GM23248 (cell line): ENCODE measurements at places on chromosomes 5 and 9. TPM values are rescaled to one million over a fixed set of nuclear protein-coding genes. Genes with fewer than 3 reads are reported as not detected.

Gene MYMK
- not detected in 2 replicates for total RNA-seq

Gene LCN12
- not detected in 2 replicates for total RNA-seq

Gene SPDL1
- 123 and 215 TPM in 2 replicates for total RNA-seq

Gene SV2C
- total RNA-seq = not detected in 2 replicates

Gene SOX30
- total RNA-seq = not detected in 2 replicates

Gene CDX1
- not detected in 2 replicates for total RNA-seq

Gene GRK6
- 17.3 and 30.4 TPM in 2 replicates for total RNA-seq

Gene PRR7
- total RNA-seq = 23.9 and 24.8 TPM in 2 replicates

GRCh38 chr9:19771446-19771845 lies 17.4 kb downstream of the SLC24A2 start:
- no peaks in the 10 kb centered on the region for H3K36me3 ChIP-seq
- H3K4me3 ChIP-seq = no peak overlapping the region
- H3K27me3 ChIP-seq = no peaks in the 10 kb centered on the region

DNA sequence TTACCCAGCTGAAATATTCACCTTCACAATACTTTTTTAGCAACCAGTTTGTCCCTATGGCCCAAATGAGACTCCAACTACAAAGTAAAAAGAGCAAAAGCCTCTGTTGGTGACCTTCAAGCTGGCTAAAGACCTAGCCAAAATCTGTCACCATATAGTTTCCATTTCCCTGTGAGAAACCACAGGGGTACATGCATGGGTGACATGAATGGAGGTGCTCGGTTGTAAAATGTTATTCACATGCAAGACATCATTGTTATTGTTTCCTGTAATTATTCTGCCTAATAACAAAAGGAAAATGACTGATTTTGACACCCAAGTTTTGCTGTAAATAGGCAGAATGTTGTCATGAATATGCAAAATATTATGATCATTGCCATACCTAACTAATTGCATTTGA lies 285.3 kb downstream of the ZNF608 start:
- no peak overlapping the region for H3K4me3 ChIP-seq
- no peaks in the 10 kb centered on the region for H3K4me1 ChIP-seq

GRCh38 chr9:18167733-18168132 lies 306.2 kb upstream of the ADAMTSL1 start:
- DNase-seq = no peak
- no peaks in the 10 kb centered on the region for H3K4me1 ChIP-seq
- peaks cover 12% of the 10 kb centered on the region; the same call in 1 of the 2 replicates for H3K27me3 ChIP-seq
- H3K36me3 ChIP-seq = no peaks in the 10 kb centered on the region
- no peak overlapping the region for H3K27ac ChIP-seq

GRCh38 chr9:136110082-136111061 lies 8.3 kb downstream of the TMEM250 start:
- H3K4me1 ChIP-seq = peaks cover 12% of the 10 kb centered on the region
- no peak overlapping the region for H3K27ac ChIP-seq
- H3K4me3 ChIP-seq = peak overlapping the region; percentile 50
- no peaks in the 10 kb centered on the region for H3K36me3 ChIP-seq
- H3K27me3 ChIP-seq = no peaks in the 10 kb centered on the region

DNA sequence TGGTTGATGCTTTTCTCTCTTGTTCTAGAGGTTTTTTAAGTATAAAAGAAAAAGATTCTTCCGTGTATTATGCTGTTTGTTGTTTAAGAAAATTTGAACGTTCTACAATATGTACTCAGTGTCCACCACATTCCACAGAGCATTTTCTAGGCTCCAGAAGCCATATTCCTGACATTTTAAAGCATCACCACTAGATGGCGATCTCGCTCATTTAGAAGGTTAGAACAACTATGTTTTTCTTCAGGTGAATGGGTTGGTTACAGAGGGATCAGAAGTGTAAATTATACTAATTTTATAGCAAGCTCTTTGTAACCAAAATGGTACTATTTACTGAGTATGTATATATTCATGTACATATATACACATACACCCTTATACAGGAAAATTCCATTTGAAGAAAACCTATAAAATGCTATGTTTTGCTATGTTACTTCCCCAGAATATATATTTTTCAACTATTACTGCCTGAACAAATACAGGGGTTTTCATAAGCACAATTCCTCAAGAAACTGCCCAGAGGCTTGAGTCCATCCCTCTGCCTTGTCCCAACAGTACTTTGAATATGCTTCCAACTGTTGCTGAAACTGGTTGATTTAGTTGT lies 284.3 kb downstream of the CCDC171 start:
- DNase-seq = peak; percentile 70
- H3K27ac ChIP-seq = no peak overlapping the region
- H3K27me3 ChIP-seq = no peaks in the 10 kb centered on the region
- H3K4me1 ChIP-seq = no peaks in the 10 kb centered on the region
- H3K4me3 ChIP-seq = no peak overlapping the region

GRCh38 chr5:126138281-126138931 lies 284.8 kb upstream of the GRAMD2B start:
- H3K27ac ChIP-seq = no peak overlapping the region; the same call in 1 of the 2 replicates
- no peaks in the 10 kb centered on the region for H3K36me3 ChIP-seq
- peak; percentile 74 for DNase-seq
- peak overlapping the region; percentile 35; the same call in 1 of the 2 replicates for H3K4me3 ChIP-seq
- H3K27me3 ChIP-seq = no peaks in the 10 kb centered on the region

GRCh38 chr5:176778921-176779465 lies 31.4 kb upstream of the UNC5A start:
- H3K36me3 ChIP-seq = no peaks in the 10 kb centered on the region
- no peak overlapping the region for H3K27ac ChIP-seq
- DNase-seq = no peak
- no peaks in the 10 kb centered on the region for H3K4me1 ChIP-seq
- peaks cover 29% of the 10 kb centered on the region for H3K27me3 ChIP-seq

- no peaks in the 10 kb centered on the region for H3K36me3 ChIP-seq
- peaks cover 37% of the 10 kb centered on the region for H3K4me1 ChIP-seq
- no peaks in the 10 kb centered on the region for H3K27me3 ChIP-seq
- H3K27ac ChIP-seq = peak overlapping the region; percentile 14; the same call in 1 of the 2 replicates
Observed at GRCh38 chr5:139058121-139058520, 140.0 kb downstream of the SIL1 start.

DNA sequence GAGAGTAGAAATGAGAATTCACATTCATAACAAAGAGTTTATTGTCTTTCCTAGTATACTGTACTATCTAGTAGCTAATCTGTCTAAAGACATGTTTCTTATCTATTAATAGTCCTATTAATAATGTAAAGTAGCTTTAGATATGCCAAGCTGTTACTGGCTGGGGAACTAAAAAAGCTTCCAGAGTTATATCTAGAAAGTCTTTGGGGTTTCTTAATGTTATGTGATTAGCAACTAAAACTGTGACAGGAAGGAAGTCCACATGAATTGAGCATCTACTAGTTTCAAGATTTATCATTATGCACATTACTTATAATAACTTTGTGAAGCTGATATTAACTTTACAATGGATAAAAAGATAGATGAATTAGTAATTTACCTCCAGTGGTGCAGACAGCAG lies 122.7 kb upstream of the CDKN2B start:
- no peak for DNase-seq
- H3K4me1 ChIP-seq = peaks cover 36% of the 10 kb centered on the region
- H3K36me3 ChIP-seq = no peaks in the 10 kb centered on the region
- no peak overlapping the region for H3K27ac ChIP-seq

- peaks cover 19% of the 10 kb centered on the region for H3K4me1 ChIP-seq
- no peak for DNase-seq
- no peak overlapping the region for H3K27ac ChIP-seq
- no peak overlapping the region for H3K4me3 ChIP-seq
- H3K27me3 ChIP-seq = no peaks in the 10 kb centered on the region
Observed at GRCh38 chr5:52740007-52740406, 47.7 kb upstream of the ITGA1 start.

DNA sequence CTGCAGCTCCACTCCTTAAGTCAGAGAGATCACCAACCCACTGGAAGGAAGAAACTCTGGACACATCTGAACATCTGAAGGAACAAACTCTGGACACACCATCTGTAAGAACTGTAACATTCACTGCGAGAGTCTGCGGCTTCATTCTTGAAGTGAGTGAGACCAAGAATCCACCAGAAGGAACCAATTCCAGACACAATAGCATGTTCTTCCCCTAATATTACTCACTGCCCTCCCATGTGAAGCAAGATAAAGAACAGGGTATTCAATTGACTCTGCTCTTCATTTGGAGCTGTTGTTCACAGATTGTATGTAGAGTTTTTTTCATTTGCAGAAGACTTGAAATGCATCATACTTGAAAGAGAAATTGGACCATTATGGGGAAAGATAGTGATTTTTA lies 10.8 kb downstream of the SAXO1 start:
- H3K4me1 ChIP-seq = no peaks in the 10 kb centered on the region
- H3K36me3 ChIP-seq = no peaks in the 10 kb centered on the region
- no peak overlapping the region for H3K27ac ChIP-seq

GRCh38 chr5:79576606-79577289 lies 35.5 kb upstream of the TENT2 start:
- no peaks in the 10 kb centered on the region for H3K36me3 ChIP-seq
- DNase-seq = no peak
- no peak overlapping the region for H3K27ac ChIP-seq
- H3K27me3 ChIP-seq = no peaks in the 10 kb centered on the region
- no peak overlapping the region for H3K4me3 ChIP-seq
- no peaks in the 10 kb centered on the region for H3K4me1 ChIP-seq

DNA sequence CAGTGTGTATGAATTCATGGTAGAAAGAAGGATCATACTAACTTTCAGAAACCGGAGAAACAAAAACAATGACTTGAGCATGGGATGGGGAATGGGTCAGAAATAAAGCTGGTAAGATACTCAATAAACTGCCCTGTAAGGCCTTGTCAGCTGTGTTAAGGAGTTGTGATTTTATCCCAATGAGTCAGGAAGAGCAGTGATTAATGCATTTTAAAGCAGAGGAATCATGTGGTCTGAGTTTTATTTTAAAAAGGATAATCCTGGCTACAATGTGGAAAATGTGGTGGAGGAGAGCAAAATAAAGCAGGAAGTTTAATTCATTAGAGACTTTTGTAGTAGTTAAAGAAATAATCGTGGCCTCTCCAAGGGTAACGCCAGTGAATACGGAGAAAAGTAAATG lies 28.7 kb downstream of the DHX29 start:
- peak; percentile 68 for DNase-seq
- peaks cover 70% of the 10 kb centered on the region for H3K36me3 ChIP-seq
- peaks cover 13% of the 10 kb centered on the region for H3K4me1 ChIP-seq
- peak overlapping the region; percentile 43 for H3K27ac ChIP-seq
- H3K4me3 ChIP-seq = no peak overlapping the region
- H3K27me3 ChIP-seq = no peaks in the 10 kb centered on the region

GRCh38 chr5:72468024-72468423 lies 39.2 kb downstream of the ZNF366 start:
- H3K4me1 ChIP-seq = peaks cover 53% of the 10 kb centered on the region
- DNase-seq = peak; percentile 78
- no peaks in the 10 kb centered on the region for H3K27me3 ChIP-seq
- no peaks in the 10 kb centered on the region for H3K36me3 ChIP-seq
- H3K27ac ChIP-seq = peak overlapping the region; percentile 49

DNA sequence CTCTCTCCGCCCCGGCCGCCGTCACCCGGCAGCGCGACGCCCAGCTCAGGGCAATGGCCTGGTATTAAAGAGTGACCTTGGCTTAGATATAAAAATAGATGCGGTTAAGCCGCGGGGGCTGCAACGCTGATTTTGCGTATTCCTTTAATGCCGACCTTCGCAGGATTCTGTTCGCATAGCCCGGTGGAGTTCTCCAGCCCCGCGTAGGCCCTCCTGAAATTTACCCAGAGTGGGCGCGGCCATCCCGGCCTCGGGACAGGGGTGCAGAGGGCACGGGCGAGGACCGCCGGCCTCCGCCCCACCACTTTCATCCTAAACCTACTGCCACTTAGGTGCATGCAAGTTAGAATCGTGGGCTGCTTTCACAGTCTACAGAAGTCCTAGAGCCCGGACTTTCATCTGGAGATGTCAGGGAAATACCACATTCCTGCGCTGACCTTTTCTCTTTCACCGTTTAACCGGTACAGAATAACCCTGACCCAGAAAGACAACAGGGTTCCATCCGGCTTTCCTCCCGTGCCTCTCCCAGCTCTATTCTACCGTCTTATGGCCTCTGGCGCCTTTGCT lies 492 bp upstream of the FAM169A start:
- H3K27me3 ChIP-seq = peaks cover 43% of the 10 kb centered on the region
- H3K36me3 ChIP-seq = no peaks in the 10 kb centered on the region
- H3K27ac ChIP-seq = no peak overlapping the region
- no peaks in the 10 kb centered on the region for H3K4me1 ChIP-seq
- H3K4me3 ChIP-seq = peak overlapping the region; percentile 72
- DNase-seq = no peak

DNA sequence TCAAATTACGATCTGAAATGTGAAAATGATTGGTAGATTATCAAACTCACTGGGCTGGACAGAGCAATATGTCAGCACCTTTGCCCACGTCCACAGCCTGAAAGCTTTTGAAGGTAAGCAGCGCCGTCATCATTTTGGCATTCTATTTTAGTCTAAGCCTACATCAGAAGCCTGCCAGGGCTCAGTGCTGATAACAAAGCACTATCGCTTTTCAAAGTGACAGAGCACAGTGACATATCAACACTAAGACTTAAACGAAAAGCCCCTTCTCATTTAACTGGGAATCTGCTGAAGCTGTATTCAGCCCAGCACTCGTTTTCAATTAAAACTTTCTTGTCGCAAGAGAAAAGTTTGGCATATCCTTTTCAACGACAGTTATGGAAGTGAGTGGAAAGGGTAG lies 1076.3 kb downstream of the PTPRD start:
- no peaks in the 10 kb centered on the region for H3K4me1 ChIP-seq
- H3K27me3 ChIP-seq = no peaks in the 10 kb centered on the region
- H3K36me3 ChIP-seq = no peaks in the 10 kb centered on the region
- DNase-seq = no peak
- H3K27ac ChIP-seq = no peak overlapping the region
- H3K4me3 ChIP-seq = no peak overlapping the region

DNA sequence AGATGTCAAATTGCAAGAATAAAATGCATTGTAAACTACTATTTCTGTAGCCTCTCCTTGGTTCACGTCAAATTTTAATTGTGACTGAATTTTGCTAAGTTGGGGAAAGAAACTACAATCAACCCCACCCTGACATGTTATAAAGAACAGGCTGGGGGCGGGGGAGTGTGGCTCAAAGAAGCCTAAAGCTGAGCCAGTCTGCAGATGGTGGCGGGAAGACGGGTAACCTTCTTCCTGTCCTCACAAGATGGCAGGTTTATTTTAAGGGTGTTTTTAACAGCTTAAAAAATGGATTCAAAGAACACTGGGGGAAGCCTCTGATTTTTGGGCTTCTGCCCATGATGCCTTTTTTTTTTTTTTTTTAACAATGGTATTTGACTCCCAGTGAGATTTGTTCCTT lies 68.5 kb upstream of the MELK start:
- H3K27ac ChIP-seq = no peak overlapping the region
- peaks cover 4% of the 10 kb centered on the region; the same call in 1 of the 2 replicates for H3K27me3 ChIP-seq
- H3K36me3 ChIP-seq = no peaks in the 10 kb centered on the region
- H3K4me3 ChIP-seq = no peak overlapping the region

GRCh38 chr5:108238936-108239887 lies 142.7 kb downstream of the FBXL17 start:
- no peak for DNase-seq
- no peak overlapping the region for H3K4me3 ChIP-seq
- H3K36me3 ChIP-seq = no peaks in the 10 kb centered on the region
- H3K27ac ChIP-seq = no peak overlapping the region
- H3K27me3 ChIP-seq = no peaks in the 10 kb centered on the region
